ENCODE measurements at places on chromosomes 1 and 21.

DNA sequence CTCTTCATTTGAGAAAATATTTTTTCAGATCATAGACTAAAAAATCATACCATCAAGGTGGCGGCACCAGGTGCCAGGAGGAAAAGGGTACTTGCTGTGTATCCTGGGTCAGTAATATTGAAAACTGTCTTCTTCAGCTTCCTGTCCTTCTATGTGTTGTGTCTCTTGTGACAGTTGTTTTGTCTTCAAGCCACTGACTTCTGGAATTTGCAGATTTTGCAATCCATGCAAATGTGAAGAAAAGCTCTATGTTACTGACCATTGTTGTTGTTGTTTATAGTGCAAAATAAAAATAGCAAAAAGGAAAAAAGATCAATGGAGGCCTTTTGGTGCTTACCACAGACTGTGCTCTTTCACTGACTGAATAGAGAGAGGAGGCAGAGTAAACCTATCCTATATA lies 83.2 kb upstream of the RHOU start:
- no peak for DNase-seq

- no peak for DNase-seq
These were observed 9.3 kb downstream of the SLC26A9 start for GRCh38 chr1:205933671-205934618.

DNA sequence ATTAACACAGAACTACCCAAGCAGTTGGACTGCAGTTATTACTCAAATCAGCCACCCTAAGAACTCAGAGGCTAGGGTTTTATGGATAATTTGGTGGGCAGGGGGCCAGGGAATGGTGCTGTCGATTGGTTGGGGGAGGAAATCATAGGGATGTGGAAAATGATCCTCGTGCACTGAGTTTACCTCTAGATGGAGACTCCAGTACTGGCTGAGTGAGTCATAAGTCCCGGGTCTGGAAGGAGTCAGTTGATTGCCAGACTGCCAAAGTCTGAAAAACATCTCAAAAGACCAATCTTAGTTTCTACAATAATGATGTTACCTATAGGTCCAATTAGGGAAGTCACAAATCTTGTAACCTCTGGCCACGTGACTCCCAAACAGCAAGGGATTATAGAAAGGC lies 257.5 kb upstream of the PRMT6 start:
- no peak for DNase-seq

DNA sequence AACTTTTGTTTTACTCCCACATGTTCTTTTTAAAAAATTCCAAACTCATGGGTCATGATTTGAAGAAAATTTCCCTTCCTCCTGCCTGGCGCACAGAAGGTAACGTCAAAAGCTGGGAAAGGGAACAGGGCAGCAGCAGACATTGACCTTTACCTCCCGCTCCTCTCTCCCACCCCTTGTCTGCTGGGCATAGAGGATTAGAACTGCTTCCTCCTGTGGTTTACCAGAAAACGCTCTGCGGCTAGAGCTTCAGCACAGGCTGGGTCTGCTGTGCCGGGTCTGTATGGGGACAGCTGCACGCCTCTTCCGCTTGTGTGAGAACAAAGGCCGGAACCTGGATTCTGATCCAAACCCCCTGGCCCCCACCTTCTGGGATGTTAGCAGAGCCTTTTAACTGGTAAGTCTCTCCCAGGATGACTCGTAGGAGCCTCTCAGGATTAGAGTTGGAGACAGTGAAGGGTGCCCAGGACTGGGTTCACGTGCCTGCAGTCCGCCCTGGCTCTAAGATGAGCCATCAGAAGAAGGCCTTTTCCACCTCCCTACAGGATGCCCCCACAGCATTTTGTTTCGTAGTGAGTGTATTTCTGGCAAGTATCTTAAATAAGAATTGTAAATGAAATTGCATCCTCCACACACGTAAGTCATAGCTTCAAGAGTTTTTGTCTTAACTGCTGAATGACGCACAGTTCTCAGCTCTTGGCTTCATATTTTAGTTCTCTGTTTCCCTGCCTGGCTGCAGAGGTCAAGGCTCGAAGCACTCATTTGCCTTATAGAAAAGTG lies 5.2 kb downstream of the H6PD start:
- DNase-seq, result peak; percentile 51

GRCh38 chr1:199394856-199395255 lies 632.7 kb upstream of the NR5A2 start:
- DNase-seq, result no peak

DNA sequence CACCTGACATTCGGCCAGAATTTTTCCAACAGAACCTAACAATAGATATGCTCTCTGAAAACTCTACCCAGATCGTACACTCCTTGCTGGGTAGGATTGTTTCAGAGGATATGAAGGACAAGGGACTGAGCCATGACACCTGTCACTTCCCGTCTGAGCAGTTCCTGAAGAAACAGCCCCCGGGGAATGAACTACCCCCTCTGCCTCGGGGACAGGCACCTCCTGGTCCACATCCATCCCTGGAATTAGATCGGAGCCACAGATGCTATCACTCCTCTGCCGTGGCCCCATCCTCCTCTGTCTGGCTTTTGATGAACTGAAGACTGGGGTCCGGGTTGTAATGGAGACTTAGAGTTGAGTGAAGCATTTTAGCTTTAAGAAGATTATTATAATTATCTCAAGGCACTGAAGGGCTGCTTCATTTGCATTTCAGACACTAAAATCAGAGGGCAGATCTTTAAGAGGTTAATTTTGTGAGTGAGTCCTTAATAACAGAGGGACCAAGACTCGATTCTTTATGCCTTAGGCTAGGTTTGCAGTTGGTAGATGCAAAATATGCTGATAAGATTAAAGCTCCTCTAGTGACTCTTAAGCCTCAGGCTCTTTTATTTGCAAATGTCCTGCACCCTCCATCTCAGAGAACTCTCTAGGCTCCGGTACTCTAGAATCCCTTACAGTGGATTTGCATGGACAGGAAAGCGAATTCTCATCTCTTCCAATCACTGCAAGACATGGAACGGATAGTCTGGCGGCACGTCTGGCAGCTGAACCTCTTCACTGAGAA lies 333.8 kb downstream of the KIF26B start:
- no peak for DNase-seq
